ENCODE measurements at places on chromosomes 4 and X.

GRCh38 chrX:7647831-7648230 lies 195.1 kb upstream of the VCX start:
- no peak for DNase-seq

DNA sequence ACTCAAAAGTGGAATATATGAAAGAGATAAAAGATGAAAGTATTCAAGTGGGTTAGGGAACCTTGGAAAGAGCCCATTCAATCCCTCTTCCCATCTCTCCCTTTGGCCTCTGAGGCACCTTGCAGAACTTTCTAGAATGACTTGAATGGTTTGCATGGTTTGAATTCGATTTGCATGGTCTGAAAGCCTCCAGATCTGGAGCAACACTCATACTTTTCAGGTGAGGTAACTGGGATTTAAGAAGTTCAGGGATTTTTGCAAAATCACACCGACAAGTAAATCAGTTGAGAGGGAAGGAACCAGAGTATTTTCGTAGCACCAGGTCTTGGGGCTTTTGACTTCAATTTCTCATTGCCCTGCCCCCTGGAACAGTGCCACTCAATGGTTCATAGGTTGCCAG lies 476.0 kb upstream of the FTHL17 start:
- no peak for DNase-seq

DNA sequence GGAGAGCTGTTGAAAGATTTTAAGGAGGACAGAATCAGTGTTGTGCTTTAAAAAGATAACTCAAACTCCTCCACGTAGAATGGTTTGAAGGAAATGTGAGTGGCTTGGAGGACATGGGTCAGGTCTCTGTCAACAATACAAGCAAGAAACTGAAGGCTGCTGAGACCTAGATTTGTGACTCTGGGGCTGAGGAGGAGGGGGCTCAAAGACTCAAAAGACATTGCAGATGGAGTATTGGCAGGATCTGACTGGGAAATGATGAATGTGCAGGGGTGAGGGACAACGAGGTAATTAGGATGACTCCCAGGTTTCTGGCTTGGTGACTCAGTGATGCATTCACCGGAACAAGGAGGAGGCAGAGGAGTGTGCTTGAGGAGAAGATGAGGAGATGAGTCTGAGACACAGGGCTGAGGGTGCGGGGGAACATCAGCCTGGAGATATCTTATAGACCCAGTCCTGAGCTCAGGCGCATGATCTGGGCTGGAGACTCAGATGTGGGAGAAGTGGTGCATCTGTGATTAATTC lies 3.3 kb upstream of the RPS4X start:
- no peak for DNase-seq

- no peak for DNase-seq
Measured at GRCh38 chr4:10153161-10153560, 36.6 kb upstream of the WDR1 start.

GRCh38 chr4:5385741-5386311 lies 322.5 kb downstream of the EVC2 start:
- DNase-seq, result no peak

- DNase-seq, result no peak
Measured at GRCh38 chr4:71377561-71377960, 38.7 kb downstream of the SLC4A4 start.

GRCh38 chr4:179768996-179769395 lies 2326.8 kb upstream of the AGA start:
- no peak for DNase-seq

DNA sequence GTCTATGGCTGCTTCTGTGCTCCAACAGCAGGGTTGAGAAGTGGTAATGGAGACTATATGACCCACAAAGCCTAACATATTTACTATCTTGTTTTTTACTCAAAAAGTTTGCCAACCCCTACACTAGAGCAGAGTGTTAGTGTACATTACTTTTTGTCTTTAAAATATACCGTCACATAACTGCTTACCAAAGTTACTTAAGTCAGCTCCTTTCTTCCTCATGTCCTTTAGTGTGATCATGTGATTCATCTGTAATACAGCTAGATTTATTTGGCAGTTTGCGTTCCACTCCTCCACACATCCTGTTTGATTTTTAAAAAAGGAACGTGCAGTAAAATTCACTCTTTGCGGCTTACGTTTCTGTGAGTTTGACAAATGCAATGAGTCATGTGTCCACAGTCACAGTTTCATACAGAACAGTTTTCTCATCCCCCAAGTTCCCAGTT lies 162.4 kb upstream of the GPRIN3 start:
- DNase-seq, result no peak
